ENCODE measurements at places on chromosomes 11 and 22.

DNA sequence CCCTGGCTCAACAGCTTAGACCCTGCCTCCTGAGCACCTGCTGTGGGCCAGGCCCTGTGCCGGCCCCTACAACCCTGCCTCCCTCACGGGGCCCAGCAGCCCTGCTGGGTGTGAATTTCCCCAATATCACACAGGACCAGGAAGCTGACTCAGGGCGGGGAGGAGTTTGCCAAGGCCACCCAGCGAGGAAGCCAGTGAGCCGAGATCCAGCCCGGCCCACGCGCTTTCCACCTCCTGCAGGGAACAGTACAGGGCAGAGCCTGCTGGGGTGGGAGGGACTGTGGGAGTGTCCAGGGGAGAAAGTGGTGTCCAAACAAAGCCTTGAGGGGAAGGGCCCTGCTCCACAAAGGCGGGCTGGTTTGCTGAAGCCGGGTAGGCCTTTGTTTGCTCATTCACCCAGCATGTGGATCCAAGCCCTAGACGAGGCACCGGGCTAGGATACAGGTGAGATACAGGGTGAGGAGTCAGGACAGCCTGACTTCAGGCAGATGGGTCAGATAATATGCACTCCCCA, 26.8 kb downstream of the RPL3 start:
- DNase-seq, result peak; percentile 86

- DNase-seq, result no peak
Observed at GRCh38 chr11:35143297-35144135, 4.5 kb downstream of the CD44 start.

DNA sequence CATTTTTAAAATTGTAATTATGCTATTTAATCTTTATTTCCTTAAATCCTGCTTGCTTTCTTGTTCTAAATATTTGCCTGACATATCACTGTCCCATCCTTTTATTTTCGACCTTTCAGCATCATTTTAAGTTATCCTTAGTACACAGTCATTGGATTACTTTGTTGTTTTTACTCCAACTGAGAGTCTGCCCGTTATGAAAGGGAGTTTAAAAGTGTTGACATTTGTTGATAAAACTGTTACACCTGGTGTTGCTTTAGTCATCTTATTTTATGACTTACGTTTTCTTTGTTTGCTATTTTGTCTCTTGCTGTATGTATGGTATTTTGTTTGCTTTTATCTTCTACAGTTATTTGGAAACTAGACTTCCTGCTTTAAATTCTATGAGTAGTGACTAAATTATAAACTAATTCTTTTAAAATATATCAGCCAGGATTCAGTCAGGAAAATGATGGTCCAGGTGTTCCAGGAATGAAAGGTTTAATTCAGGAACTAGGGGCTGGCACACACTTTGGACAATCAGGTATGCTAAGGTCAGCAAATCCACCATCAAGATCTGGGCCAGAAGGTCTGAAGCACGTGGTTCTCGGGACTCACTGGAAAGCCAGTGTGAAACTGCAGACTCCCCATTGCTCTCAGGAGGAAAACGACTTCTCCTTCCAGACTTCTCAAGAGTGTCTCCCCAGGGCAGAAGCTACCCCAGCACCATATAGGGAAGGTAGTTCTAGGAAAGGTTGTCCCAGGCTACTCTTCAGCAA, 86.0 kb downstream of the RASSF10 start:
- DNase-seq, result peak; percentile 25

DNA sequence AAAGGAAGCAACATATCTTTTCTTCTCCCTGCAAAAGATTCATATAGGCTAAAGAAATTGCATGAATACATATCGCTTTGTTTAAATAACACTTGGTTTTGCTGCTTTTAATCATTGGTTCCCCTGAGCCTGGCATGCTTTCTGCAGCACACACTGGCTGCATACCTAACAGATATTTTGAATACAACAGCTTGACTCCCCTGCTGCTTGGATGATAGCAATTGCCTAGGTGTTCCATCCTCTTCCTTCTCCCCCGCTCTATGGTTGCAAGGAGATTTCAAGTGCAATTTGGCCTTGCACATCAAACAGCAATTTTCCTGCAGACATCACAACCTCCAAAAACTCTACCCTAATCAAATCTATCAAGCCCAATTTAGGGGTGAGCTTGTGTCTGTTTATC, 430.0 kb downstream of the NTM start:
- no peak for DNase-seq

- peak; percentile 75 for DNase-seq
Observed at GRCh38 chr11:76824083-76824939, 36.4 kb upstream of the ACER3 start.

- peak; percentile 2 for DNase-seq
Observed at GRCh38 chr11:134098566-134099184, 29.8 kb downstream of the JAM3 start.

DNA sequence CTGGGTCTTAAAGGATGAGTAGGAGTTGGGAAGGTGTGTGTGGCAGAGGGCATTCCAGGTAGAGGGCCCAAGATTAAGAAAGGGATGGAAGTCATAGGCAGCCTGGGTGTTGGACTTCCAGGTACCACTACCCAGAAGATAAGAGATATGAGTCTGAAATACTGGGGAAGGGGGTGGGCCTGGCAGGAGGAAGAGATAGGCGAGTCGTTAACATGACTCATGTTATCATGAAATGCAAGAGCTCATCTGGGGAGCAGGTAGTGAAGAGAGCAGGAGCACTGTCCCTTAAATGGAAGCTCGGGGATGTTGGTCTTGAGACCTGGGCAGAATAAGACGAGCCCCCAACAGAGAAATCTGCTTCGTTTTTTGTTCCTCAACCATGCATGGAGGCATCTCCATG, 10.2 kb downstream of the ZC3H7B start:
- DNase-seq, result peak; percentile 72

DNA sequence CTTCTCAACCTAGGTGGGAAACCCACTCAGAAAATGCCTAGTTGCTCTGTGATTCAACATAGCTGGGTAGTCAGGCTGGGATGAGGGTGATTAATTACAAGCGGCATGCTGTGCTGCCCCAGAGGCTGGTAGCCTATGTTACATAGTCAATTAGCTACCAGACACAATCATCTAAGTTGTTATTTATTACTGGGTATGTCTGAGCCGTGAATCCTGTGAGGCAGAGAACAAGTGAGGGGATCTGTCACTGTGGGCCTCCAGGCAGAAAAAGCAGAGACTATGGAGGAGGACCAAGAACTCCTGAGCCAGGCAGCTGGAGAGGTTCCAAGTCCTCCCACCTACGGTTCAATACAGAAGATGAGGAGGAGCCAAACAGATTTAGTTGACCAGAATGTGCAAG, 186.6 kb upstream of the BDNF start:
- no peak for DNase-seq

GRCh38 chr11:25920356-25920755, 411.6 kb upstream of the ANO3 start:
- no peak for DNase-seq

DNA sequence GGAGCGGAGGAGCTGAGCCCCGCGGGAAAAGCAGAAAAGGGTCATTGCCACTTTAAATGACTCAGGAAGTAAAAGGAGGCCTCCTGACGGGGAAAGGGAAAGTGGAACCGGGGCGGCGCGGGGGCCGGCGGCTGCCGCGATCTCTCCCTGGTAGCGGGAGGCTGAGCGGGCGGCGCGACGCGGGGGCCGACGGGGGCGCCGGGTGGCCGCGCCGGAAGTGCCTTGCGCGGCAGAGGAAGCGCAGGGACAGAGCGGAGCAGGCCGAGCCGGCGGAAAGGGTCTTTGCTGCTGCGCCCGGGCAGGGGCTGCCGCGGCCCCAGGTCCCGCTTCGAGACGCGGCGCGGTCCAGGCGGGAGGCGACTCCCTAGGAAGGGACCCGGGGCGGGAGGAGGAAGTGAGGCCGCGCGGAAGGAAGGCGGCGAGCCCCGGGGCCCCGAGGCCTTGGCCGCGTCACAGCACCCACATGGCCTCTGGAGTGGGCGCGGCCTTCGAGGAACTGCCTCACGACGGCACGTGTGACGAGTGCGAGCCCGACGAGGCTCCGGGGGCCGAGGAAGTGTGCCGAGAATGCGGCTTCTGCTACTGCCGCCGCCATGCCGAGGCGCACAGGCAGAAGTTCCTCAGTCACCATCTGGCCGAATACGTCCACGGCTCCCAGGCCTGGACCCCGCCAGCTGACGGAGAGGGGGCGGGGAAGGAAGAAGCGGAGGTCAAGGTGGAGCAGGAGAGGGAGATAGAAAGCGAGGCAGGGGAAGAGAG, at the start of gene TRIM44:
Gene TRIM44, plus strand, starts transcription at position 127 of the 759 bp plus-strand sequence. Its CDS starts 337 bp downstream, at position 464.
- DNase-seq, result peak; percentile 86

- no peak for DNase-seq
Observed at GRCh38 chr22:37007651-37008050, 11.6 kb downstream of the TST start.

DNA sequence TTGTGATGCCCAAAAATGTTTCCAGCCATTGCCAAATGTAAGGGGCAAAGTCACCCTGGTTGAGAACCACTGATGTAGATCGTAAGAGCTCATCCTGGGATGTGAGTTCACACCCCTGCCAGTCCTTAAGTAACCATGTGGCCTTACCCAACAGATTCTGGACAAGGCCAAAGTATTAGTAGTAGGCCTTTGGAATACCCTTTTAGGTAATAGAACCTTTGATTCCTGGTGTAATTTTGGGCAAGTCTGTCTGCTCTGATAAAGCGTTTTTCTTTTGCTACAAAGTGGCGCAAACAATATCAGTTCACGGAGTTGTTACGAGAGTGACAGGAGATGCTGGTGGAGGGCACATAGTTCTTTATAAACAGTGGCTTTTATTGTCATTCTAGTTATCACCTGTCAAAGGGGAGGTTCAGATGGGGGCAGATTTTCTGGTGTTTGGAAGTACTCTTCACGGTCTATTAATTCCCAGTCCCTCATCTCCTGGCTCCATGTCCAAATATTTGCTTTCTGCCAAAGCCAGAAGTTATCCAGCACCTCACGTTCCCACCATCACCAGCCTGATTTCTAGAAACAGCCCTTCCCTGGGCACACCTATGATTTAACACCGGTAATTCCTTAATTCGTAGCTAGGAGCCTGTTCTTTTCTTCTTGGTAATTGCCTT, 73.8 kb upstream of the CRYBB3 start:
- no peak for DNase-seq

DNA sequence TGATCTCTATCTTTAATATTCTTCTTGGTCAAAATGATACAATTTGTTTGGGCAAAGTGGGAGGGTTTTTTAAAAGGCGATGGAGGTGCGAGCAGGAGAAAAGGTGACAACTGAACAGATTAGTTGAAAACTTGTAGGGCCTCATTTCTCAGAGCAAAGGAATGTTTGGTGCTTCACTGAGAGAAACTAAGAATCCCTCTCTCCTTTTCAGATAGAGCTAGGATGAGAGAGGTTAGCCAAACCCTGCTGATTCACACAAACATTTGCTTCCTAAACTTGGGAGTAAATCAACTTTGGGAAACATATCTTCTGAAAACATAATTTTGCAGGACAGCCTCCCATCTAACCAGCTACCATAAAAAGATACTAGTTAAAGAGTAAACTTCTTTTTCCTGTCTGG, 57.0 kb downstream of the PHF21A start:
- DNase-seq, result no peak

DNA sequence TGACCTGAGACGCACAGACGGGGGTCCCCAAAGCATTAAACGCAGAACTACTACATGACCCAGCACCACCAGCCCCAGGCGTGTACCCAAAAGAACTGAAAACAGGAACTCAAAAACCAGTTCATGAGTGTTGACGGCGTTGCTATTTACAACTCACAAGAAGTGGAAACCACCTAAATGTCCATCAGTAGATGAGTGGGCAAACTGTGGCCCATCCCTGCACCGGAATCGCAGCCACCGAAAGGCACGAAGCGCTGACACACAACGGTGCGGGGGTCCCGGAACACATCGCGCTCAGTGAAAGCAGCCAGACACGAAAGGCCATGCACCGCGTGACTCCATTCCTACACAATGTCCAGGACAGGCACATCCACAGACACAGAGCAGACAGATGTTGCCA, 79.2 kb downstream of the TRMU start:
- no peak for DNase-seq

DNA sequence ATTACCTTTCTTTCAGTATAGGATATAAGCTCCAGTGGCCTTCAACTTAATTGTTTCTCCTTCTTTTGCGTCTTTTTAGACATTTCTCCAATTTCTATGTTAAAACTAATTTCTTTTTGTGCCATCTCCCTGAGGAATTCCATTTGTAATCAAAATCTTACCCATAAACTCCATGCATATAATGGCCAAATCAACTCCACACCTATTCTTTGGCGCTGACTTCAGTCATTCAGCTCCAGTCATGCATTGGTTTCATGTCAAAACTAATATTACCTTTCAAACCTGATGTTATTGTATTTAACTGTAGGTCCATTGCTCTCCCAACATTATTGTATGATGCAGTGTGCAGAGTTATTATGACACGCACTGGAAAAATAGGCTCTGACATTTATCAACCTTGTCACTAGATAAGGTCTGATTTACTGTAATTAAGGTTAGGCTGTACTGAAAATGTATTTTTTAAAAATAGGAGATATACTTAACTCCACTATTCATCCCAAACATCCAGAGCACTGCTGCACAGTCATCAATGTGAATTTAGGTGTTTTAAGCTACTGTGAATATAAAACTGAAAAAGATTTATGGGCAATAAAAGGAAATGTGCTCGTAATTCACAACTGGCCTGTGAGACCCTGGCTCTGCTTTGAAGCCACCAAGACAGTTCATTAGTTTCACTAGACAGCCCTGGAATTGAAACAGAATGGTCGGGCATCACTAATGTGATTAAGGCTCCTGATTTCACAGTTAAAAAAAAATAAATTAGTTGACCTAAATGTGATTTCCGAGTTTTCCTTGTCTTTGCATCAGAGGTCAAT, 180.6 kb upstream of the GRIA4 start:
- DNase-seq, result no peak

DNA sequence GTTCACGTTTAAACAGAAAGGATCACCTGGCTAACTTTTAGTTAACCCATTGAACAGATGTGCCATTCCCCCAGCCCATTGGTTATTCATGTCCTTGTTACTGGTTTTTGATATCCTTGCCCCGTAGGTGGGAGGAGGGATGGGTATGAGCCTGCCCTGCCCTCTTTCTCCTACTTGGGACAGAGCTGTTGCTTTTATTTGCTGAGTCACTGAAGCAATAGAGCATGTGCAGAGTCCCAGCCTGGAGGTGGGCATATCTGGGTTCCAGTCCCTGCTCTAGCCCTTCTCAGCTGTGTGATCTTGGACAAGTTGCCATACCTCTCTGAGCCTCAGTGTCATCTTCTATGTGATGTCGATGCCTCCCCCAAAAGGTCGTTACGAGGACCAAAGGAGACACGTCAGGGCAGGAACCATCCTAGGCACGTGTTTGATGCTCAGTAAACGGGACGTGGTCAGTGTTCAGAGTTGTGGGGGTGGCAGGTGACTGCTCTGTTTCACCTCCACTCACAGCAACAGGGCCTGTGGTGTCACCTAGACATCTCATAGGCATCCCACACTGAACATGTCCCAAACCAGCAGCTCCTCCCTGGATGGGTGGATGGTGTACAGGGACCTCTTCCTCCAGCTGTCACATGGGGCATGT, 61.0 kb downstream of the BMAL1 start:
- peak; percentile 15 for DNase-seq

Data from K562 (cell line).